A673 (cell line): ENCODE measurements at places on chromosomes 13 and 19. TPM values are rescaled to one million over a fixed set of nuclear protein-coding genes. Genes with fewer than 3 reads are reported as not detected.
A peak's percentile ranks its signal among the peaks of the same experiment; 100 is the strongest.

ZNF547 gene
- total RNA-seq = 5.0 and 6.1 TPM in 2 replicates

DNA sequence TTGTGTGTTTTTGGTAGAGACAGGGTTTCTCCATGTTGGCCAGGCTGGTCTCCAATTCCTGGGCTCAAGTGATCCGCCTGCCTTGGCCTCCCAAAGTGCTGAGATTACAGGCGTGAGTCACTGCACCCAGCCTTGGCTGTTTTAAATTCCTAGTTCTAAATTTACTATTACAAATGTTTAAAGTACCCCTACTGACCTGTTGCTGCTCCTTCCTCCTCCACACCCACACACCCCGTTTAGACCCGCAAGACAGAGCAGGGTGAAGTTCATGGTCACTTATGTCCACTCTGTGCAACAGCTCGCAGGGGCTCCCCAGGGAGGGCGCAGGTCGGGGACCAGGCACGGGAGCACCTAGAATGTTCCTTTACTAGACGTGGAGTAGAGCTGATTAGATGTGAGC lies 28.7 kb downstream of the TMEM161A start:
- peaks cover 12% of the 10 kb centered on the region for H3K4me1 ChIP-seq
- no peaks in the 10 kb centered on the region for H3K36me3 ChIP-seq
- H3K27me3 ChIP-seq = no peaks in the 10 kb centered on the region
- H3K4me3 ChIP-seq = no peak overlapping the region
- no peak overlapping the region for H3K27ac ChIP-seq

GRCh38 chr19:12885749-12886650 lies 1.0 kb downstream of the KLF1 start:
- DNase-seq = no peak
- no peak overlapping the region for H3K27ac ChIP-seq
- H3K4me3 ChIP-seq = peak overlapping the region; percentile 46
- no peaks in the 10 kb centered on the region for H3K27me3 ChIP-seq

- no peak overlapping the region for H3K4me3 ChIP-seq
- peaks cover 18% of the 10 kb centered on the region for H3K4me1 ChIP-seq
- no peak overlapping the region for H3K27ac ChIP-seq
- no peaks in the 10 kb centered on the region for H3K36me3 ChIP-seq
- DNase-seq = no peak
- H3K27me3 ChIP-seq = no peaks in the 10 kb centered on the region
Observed at GRCh38 chr13:30737511-30738337, 2.4 kb downstream of the ALOX5AP start.

ZNF534 gene
- not detected in 2 replicates for total RNA-seq

ATXN8OS gene
- total RNA-seq = not detected in 2 replicates

GRCh38 chr19:1064661-1065605 lies 2.0 kb upstream of the ARHGAP45 start:
- peaks cover 16% of the 10 kb centered on the region for H3K4me1 ChIP-seq
- no peaks in the 10 kb centered on the region for H3K36me3 ChIP-seq
- no peak overlapping the region for H3K27ac ChIP-seq
- no peaks in the 10 kb centered on the region for H3K27me3 ChIP-seq
- peak; percentile 88 for DNase-seq
- H3K4me3 ChIP-seq = no peak overlapping the region

- H3K4me1 ChIP-seq = no peaks in the 10 kb centered on the region
- H3K27me3 ChIP-seq = peaks cover 47% of the 10 kb centered on the region
- H3K4me3 ChIP-seq = no peak overlapping the region
Observed at GRCh38 chr19:15913384-15913783, 15.5 kb upstream of the CYP4F2 start.

GRCh38 chr19:50843205-50843604 lies 9.8 kb upstream of the KLK15 start:
- no peak overlapping the region for H3K27ac ChIP-seq
- no peak for DNase-seq
- no peak overlapping the region for H3K4me3 ChIP-seq
- no peaks in the 10 kb centered on the region for H3K4me1 ChIP-seq

- H3K36me3 ChIP-seq = no peaks in the 10 kb centered on the region
- no peaks in the 10 kb centered on the region for H3K27me3 ChIP-seq
- no peak overlapping the region for H3K27ac ChIP-seq
- DNase-seq = no peak
- no peak overlapping the region for H3K4me3 ChIP-seq
Observed at GRCh38 chr13:50574731-50575130, 268.8 kb downstream of the DLEU7 start.

PLK5 gene
- total RNA-seq = not detected in 2 replicates

MIR17HG gene
- 13.7 and 15.8 TPM in 2 replicates for total RNA-seq

PLD3 gene
- 310 and 334 TPM in 2 replicates for total RNA-seq

DNA sequence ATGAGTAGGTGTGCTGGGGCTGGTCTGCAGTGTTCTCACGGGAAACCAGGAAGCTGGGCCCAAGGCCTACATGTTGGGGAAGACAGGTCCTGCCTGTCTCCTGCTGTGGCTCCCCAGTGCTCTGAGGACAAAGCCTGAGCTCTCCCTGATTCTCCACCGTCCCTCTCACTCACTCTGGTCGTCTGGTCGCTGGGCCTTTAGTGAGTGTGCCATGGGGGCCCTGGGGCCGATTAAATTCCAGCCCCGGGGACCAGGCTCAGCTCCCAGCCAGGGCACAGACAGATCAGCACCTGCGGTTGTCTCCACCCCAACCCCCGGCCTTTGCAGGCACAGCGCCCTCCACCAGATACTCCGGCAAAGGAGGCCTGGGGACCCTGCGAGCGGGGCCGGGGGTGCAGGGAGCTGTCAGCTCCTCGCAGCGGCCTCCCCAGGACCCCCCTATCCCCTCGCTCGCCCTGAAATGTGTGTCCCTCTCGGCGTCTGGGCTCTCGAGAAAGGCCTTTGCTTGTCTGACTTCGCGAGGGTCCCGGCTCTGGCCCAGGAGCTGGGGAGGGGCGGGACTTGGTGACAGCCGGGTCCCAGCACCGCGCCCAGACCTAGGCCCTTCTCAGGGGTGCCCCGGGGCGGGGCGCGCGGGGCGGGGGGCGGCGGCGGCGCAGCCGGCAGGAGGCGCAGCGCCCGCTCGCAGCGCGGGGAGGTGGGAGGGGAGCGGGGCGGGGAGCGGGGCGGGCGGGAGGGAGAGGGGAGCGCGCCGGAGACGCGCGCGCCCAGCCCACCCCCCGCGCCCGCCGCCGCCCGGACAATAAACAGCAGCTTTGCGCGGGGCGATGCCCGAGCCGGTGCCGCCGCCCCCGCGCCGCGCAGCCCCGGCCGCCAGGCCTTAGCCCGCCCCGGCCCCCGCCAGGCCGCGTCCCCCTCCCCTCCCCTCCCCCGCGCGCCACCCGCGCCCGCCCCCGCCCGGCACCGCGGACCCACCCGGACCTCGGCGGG lies at the start of gene PALM:
Gene PALM, plus strand, starts transcription at position 782 of the 990 bp plus-strand sequence. CDS start 212 bp downstream, outside the sequence.
- H3K4me1 ChIP-seq = peaks cover 13% of the 10 kb centered on the region
- H3K36me3 ChIP-seq = no peaks in the 10 kb centered on the region
- H3K27ac ChIP-seq = peak within 1 kb of the TSS; percentile 57

RNF17 gene
- not detected in 2 replicates for total RNA-seq

GRCh38 chr13:70162141-70162540 lies 53.9 kb upstream of the KLHL1 start:
- no peak overlapping the region for H3K27ac ChIP-seq
- H3K4me3 ChIP-seq = no peak overlapping the region
- DNase-seq = no peak
- H3K4me1 ChIP-seq = no peaks in the 10 kb centered on the region
